ENCODE measurements at places on chromosomes 3 and 15.

DNA sequence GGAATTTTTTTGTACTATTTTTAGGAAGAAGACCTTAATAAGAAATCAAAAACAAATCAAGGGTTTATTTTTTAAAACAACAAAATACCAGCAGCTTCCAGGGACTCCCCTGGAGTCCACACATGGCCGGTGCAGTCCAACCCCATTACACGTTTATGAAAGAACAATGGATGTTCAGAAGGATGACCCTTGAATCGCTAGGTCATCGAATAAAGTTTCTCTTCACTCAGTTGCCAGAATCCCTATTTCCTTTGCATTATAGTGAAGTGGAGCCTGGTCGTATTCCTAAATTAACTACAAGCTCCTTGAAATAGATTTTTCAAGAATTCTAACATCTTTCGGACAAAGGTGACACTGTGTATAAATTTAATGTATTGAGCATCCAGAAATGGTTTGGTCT, 95.1 kb downstream of the BDH1 start:
- DNase-seq, result no peak

- DNase-seq, result no peak
Observed at GRCh38 chr3:48140336-48140757, 47.9 kb downstream of the CDC25A start.

DNA sequence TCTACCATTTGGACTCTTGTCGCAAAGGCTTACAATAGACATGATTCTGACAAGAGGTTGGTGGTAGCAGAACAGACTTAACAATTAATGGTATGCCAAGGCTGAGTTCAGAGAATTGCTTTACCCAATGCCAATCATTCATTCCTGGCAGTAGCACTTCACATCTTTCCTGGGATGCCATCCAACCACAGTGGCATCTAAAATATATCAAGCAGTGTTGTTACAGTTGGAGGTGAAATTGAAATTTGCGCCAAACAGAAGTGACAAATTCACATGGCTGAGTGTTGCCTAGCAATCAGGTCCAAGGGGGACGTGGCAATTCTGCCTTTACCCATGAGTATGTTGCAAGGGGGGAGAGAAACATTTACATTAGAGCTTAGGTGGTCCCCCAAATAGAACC, 21.0 kb upstream of the DPH6 start:
- no peak for DNase-seq

DNA sequence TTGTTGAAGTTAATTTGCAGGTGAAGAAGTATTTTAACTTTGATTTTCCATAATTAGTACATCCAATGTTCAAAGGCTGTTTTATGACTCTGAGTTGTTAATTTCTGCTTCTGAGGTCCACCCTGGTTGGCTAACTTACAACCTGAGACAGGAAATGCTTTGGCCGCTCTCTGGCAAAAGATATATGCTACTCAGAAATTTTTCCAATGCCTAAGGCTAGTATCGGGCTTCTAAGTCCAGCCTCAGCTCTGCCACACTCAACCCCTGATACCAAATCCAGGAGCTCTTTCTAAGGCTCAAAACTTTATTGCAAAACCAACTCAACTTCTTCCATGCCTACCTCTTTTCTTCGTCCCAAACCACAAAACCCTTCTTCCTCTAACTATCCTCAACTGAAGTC, 192.9 kb downstream of the NEK10 start:
- DNase-seq, result no peak

- DNase-seq, result no peak
Observed at GRCh38 chr3:152076148-152076547, 192.6 kb upstream of the MBNL1 start.

DNA sequence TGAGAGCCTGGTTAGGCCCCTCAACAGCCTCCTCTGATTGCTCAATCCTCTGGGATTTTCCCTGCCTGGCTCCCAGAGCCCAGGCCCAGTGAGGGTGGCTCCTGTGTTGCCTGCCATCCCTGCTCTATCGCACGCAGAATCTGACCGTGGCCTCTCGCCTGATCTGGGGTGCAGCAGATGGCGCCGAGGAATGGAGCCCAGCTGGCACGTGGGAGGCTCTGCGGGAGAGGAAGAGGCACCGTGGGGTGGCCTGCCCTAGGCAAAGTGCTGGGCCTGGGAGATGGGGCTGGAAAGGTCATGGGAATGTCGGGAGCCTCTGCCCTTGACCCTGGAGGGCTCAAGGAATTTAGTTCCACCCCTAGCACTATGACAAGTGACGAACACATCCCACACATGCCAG, 10.3 kb downstream of the SV2B start:
- no peak for DNase-seq

DNA sequence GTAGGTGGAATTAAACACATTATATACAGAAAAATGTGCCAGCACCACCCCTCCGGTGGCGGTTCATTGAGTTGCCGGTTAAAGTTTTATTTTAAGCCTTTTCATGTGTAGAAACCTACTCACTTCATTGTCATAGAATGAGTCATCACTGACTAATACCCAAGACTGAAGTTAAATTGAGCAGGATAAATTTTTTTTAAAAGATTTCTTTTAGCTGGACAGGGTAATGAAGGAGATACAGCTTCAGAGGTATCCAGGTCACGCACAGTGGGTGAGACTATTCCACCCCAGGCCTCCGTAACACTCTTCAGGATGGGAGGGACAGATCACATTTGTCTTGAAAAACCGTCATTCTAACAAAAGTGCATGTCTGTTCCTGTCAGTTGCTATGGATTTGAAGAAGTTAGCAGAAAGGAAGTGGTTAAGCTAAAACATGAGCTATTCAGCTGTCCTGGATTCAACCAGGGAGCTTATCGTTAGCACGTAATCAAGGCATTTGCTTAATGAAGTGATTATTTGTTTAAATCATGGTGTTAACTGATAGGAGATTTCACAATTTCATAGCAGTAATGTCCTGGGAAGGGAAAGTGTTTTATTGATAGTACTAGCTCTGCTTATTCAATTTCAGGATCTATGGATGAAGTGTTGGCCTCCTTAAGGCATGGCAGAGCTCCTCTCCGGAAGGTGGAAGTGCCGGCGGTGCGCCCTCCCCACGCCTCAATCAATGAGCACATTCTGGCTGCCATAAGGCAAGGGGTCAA, 23.4 kb downstream of the WHAMM start:
- DNase-seq, result peak; percentile 81

GRCh38 chr3:100891827-100892226, 101.4 kb downstream of the ABI3BP start:
- no peak for DNase-seq

- peak; percentile 34 for DNase-seq
Observed at GRCh38 chr3:187242900-187243299, 45.6 kb downstream of the RTP1 start.

GRCh38 chr15:73052653-73053397, 562 bp downstream of the NEO1 start:
- DNase-seq, result peak; percentile 73

Data from GM13977 (cell line).